ACHN (cell line): ENCODE measurements at places on chromosomes 1 and 21.

DNA sequence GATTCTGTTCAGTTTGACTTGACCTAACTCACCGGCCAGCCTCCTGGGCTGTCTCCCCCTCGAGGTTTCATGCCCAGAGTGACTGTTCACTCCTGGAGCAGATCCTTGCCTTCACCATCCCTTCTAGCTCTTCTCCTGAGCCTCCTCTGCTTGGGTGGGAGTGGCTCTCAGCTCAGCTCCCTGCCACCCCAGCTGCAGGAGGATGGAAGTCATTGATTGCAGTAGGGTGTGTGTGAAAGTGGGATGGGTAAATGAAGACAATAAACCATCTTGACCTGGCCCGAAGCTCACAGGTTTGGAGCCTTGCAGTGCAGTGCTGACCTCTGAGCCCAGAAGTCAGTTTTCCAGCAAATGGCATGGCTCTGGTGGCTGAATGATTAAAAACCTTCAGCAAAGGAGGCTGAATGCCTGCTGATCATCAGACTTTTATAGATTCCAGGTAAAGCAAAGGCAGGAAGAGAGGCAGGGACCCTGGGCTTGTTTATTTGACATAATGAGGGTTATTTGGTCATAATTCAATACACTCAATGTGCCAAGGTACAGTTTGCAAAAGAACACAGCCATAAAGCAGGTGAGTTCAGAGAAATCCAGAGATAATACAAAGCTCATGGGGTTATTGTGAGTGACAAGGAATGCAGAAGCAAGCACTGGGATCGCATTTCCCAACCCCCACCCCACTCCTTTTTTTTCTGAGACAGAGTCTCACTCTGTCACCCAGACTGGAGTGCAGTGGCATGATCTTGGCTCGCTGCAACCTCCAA is 17.5 kb upstream of the TFF3 start:
- DNase-seq = no peak

DNA sequence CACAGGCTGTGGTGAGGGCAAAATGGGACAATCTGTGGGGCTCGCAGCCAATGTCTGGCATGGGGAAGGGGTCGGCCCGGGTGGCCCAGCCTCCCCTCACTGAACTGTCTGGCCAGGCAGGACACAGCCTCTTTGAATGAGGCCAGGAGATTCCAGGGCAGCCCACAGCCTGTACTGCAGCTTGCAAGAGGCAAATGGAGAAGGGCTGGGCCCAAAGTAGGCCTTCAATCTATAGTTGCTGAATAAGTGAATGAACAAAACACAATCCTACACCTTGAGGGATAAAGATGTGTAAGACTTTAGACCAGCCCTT is 23.2 kb downstream of the SLC27A3 start:
- no peak for DNase-seq

DNA sequence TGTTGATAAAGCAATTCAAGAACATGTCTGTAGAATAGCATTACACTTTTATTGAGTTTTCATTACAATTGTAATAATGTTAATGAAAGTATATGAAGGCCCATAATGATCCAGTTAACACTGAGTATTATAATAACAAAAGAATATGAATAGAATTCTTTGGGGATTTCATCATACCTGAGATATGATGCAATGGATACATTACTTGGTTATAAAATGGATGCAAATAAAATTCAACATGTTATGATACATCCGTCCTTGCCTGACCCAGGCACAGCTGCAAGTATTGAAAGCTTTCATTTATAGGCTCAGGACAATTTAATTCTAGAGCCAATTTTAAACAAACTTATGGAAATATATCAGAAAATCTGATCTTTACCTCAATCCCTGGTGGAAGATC is 8.2 kb upstream of the KCNA3 start:
- DNase-seq = no peak

GRCh38 chr1:172287208-172287607 is 133.3 kb upstream of the C1orf105 start:
- DNase-seq = no peak
